Stimulated activated CD4-positive, alpha-beta T cell treated with anti-CD3 and anti-CD28 coated beads, TNF-alpha, amount 100 ng/mL, for 4 hours (primary cell): ENCODE measurements at places on chromosomes 1 and 21.

- no peak for DNase-seq
Measured at GRCh38 chr1:33339413-33339812, 18.5 kb upstream of the A3GALT2 start.

DNA sequence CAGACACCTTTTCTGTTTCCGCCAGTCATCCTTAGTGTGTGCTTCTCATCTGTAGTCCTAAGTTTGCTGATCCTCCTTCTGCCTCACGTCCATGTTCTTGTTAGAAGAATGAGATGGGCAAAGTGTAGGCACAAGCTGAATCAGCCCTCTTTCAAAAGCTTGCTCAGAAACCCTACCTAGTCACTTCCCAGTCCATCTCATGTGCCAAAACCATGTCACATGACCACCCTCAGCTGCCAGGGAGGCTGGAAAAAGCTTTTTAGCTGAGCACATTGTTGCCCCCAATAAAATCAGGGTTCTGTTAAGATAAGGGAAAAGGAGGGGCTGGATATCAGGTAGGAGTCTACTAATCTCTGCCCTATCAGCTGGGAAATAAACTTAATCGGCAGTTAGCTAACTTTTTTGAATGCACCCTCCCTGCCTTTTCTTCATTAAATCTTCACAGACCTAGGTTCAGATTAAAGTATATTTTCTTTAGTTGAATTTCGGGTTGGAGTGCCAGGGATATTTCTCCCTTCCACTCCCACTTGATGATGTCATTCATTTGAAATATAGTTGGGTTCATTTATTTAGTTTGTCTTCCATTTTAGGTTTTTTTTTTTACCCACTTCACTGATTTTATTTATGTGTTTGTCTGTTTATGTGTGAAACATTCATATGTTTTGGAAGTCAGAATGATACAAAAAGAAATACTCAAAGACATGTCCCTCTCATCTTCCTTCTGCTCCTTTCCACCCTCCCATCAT, 129.2 kb downstream of the ROR1 start:
- DNase-seq, result no peak

- no peak for DNase-seq
Measured at GRCh38 chr1:96632045-96632664, 89.4 kb upstream of the PTBP2 start.

DNA sequence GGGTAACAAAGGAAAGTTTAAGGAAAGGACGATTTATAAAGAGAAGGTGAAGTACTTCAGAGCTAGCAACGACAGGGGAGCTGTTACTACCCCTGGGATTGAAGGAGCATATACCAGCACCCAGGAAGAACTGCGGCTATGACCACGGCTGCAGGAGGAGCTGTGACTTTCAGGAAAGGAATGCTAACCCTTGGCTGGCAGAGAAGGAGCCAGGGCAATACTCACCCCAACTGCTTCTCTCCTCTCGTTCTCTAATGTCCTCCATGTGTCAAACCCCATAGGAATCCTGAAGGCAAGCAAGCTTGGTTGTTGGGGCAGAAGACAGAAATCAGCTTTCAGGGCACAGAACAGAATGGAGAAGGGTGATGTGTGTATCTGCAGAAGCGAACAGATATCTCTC, 120.5 kb downstream of the TMEM53 start:
- no peak for DNase-seq

- no peak for DNase-seq
Measured at GRCh38 chr1:11147197-11147770, 41.9 kb upstream of the ANGPTL7 start.
